ENCODE measurements at places on chromosomes 2 and 18. TPM values are rescaled to one million over a fixed set of nuclear protein-coding genes. Genes with fewer than 3 reads are reported as not detected.

The LRP2 gene
- total RNA-seq: not detected

The NRP2 gene
- not detected for total RNA-seq

The KIF1A gene
- not detected for total RNA-seq

- no peaks in the 10 kb centered on the region for H3K36me3 ChIP-seq
- H3K4me3 ChIP-seq: no peak overlapping the region
- no peak overlapping the region for H3K27ac ChIP-seq
- H3K4me1 ChIP-seq: no peaks in the 10 kb centered on the region
- no peaks in the 10 kb centered on the region for H3K27me3 ChIP-seq
- no peak for DNase-seq
Observed at GRCh38 chr18:57516056-57516455, 70.4 kb downstream of the FECH start.

GRCh38 chr2:27194538-27195354 is 17.1 kb upstream of the ATRAID start:
- no peaks in the 10 kb centered on the region for H3K27me3 ChIP-seq
- H3K36me3 ChIP-seq: no peaks in the 10 kb centered on the region
- H3K27ac ChIP-seq: no peak overlapping the region
- no peak for DNase-seq
- H3K4me3 ChIP-seq: no peak overlapping the region

DNA sequence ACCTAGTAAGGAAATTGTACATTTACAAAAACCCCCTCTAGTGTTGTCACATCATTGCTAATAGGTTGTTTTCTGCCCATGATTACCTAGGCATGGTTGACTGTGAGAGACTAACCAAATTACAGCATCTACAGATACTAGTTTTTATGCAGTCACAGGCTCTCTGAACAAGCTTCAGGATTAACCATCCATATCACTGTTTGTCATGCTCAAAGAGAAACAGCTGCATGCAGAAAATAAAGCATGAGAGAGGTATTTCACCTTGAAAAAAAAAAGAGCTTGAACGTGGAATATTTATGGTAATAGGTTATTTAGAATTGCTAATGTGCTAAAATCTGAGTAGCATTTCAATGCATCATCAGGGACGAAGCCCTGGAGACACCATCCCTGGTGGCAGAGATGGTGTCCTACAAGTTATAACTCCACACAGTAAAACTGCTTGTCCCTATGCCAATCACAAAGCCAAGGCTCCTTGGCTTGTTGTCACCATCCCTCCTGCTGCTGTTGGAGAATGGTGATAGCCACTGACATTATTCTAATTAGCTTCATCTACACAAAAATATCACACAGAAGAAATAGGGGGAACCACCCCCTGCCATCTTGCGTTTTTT is 5.4 kb downstream of the NEB start:
- H3K4me1 ChIP-seq: no peaks in the 10 kb centered on the region
- no peaks in the 10 kb centered on the region for H3K27me3 ChIP-seq
- no peak overlapping the region for H3K27ac ChIP-seq
- no peak for DNase-seq
- no peak overlapping the region for H3K4me3 ChIP-seq

- no peaks in the 10 kb centered on the region for H3K36me3 ChIP-seq
- H3K4me3 ChIP-seq: no peak overlapping the region
- DNase-seq: peak; percentile 10
- H3K27ac ChIP-seq: no peak overlapping the region
Observed at GRCh38 chr2:100820523-100821254, 750 bp downstream of the NPAS2 start.

DNA sequence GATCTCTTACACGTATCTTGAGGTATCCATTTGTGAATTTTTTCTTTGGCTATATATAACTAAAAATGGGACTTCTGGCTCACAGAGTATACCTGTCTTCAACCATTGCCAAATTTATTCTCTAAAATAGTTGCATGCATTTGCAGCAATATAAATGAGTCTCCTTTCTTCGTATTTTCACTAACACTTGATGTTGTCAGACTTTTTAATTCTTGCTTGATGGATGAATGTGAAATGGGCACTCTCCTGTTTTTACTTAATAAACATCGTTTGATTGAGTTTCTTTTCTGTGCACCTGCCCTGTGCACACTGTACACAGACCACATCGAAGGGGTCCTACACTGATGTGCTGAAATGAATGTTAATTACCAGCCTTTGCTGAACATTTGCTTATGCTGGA is 121.8 kb downstream of the DDX1 start:
- H3K36me3 ChIP-seq: no peaks in the 10 kb centered on the region
- H3K4me3 ChIP-seq: no peak overlapping the region
- H3K4me1 ChIP-seq: no peaks in the 10 kb centered on the region
- no peak overlapping the region for H3K27ac ChIP-seq
- H3K27me3 ChIP-seq: no peaks in the 10 kb centered on the region

DNA sequence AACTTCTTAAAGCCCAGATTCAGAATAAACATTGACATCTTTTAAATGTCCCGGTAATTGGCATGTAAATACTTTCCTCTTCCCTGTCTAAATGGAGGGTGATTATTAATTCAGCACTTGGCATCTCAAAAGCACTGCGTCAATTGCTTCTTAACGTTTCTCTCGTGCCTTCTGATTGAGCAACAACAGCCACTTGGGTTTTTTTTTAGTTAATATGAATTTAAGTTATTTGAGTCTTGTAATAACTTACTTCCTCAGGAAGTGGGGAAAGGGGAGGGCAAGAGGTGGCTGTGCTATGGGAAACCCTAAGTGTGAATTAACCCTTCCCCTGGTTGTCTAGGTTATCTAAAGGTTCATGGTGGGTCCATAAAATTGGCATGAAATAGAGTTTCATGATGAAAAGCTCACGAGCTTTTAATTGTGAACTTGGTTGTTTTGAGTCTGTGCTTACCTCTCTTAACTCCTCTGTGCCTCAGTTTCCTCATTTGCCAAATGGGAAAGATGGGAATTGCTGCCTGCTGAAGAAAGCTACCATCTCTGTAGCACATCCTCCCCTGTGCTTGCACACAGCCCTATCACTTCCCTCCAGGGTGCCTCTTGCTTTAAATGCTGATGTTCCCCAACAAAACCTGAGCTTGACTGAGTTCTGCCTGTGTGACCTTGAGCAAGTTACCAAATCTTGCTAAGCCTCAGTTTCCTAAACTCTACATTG is 126.3 kb upstream of the BCL2L11 start:
- no peaks in the 10 kb centered on the region for H3K36me3 ChIP-seq
- H3K4me3 ChIP-seq: no peak overlapping the region
- no peak for DNase-seq
- no peaks in the 10 kb centered on the region for H3K27me3 ChIP-seq
- H3K4me1 ChIP-seq: peaks cover 21% of the 10 kb centered on the region

- H3K27me3 ChIP-seq: no peaks in the 10 kb centered on the region
- H3K4me3 ChIP-seq: no peak overlapping the region
- H3K36me3 ChIP-seq: no peaks in the 10 kb centered on the region
- no peaks in the 10 kb centered on the region for H3K4me1 ChIP-seq
- DNase-seq: no peak
Observed at GRCh38 chr2:164593541-164593940, 27.7 kb downstream of the GRB14 start.

DNA sequence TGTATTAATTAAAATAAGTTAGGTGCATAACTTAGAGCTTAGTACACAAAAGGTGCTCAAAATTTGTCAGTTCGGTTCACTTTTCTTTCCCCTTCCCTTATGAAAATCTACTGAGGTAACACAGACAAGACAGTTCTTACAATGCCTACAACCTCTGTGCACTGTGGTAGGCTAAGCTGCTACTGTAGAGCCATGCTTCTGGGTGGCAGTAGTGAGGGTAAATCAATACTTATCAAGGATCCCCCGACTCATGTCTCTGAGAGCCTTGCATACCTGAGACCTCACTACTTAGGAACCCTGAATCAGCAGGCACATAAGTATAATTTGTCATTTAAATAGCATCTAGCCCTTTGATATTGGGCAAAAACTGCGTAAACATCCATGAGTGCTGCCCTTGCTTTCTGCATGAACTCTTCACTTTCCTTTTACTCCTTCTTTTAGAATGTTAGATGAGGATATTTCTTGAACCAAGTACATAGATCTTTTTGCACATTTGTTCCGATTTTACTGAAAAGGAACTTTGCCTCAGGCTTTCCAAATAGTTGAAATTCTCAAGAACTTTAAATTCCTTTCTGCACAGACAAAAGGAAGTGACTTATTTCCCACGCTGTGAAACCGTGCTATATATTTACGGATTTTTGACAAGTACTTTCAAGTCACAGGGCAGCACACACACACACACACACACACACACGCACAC is 234.4 kb downstream of the TRIB2 start:
- H3K4me1 ChIP-seq: no peaks in the 10 kb centered on the region
- no peaks in the 10 kb centered on the region for H3K36me3 ChIP-seq
- H3K27ac ChIP-seq: no peak overlapping the region
- no peak overlapping the region for H3K4me3 ChIP-seq
- DNase-seq: no peak

DNA sequence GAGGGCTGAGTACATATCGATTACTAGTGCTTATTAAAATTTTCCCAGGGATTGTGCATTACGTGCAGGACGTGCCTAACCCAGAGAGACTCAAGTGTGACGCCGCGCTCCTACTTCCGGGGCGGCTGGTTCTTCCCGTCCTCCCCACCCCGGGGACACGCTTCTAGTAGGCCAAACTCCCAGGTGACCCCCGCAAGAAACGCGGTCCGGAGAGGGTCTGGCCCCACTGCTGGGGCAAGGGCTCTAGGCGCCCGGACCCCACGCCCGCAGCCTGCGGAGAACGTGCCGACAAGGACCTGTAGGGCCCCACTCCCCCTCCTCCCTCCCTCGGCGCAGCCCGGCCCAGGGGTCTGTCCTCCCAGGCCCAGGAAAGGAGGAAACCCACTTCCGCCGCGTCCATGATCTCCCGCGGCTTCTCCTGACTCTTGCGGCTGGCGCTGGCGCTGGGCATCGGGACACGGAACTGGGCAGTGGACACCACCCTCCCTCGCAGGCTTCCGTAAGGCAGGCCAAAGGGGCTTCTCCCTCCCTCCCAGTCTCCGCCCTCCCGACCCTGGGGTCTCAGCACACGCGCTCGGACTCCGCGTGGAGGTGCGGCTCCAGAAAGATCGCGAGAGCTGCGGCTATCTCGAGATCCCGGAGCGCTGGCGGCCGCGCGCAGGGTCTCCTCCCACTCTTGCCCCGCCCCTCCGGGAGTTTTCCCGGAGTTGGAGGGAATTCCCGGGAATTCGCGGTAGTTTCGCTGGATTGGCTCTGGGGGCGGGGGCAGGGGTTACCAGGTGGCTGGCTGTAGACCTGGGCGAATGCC is at the start of gene DARS1:
Gene DARS1, minus strand, starts transcription at position 609 of the 808 bp plus-strand sequence. Its CDS starts 158 bp downstream, at position 451.
- H3K27ac ChIP-seq: peak within 1 kb of the TSS; percentile 97
- H3K27me3 ChIP-seq: no peaks in the 10 kb centered on the region
- peaks cover 7% of the 10 kb centered on the region for H3K4me1 ChIP-seq
- peaks cover 3% of the 10 kb centered on the region for H3K36me3 ChIP-seq
- H3K4me3 ChIP-seq: peak within 1 kb of the TSS; percentile 88

DNA sequence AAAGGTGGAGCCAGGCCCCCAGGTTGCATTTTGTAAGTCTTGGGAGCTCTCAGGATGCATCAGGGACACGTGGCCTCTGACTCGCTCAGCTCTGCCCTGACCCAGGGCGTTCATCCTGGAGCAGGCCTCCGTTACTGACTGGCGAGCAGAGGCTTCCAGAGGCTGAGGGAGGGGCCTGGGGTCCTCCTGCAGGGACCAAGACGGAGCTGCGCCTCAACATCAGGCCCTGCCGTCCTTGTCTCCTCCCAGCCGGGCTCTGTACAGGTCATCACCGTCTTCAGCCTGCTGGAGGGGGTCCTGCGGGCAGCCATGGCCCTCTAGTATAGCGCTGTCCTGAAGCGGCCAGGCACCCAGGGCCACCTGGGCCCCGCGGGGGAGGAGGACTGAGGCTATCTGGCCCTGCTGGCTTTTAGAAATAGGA is 10.2 kb upstream of the ALPP start:
- H3K27me3 ChIP-seq: no peaks in the 10 kb centered on the region
- no peaks in the 10 kb centered on the region for H3K36me3 ChIP-seq
- no peak for DNase-seq
- no peak overlapping the region for H3K4me3 ChIP-seq
- peaks cover 20% of the 10 kb centered on the region for H3K4me1 ChIP-seq
